ENCODE measurements at places on chromosomes 7 and 10.

GRCh38 chr7:117281562-117281961, 41.3 kb downstream of the WNT2 start:
- DNase-seq, result no peak

GRCh38 chr7:121744319-121744718, 128.6 kb upstream of the PTPRZ1 start:
- DNase-seq, result no peak

DNA sequence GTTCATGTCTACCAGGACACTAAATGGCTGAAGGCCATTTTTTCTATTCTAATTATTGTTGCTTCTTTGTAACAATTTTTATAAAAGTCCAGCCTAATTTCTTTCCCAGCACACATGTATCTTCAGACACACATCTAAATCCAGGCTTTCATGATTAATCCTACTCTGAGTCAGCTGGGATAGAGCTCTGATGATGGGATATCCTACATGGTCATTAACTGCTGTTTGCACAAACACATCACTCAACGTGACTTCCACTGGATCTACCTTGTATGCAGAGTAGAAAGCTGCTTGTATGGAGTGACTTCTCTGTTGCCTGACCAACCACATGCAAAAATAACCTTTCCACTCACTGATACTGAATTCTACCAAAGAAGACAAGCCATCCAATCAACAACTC, 260.9 kb downstream of the AHR start:
- no peak for DNase-seq

- peak; percentile 30 for DNase-seq
Measured at GRCh38 chr7:113698556-113699220, 220.1 kb downstream of the PPP1R3A start.

- DNase-seq, result no peak
Measured at GRCh38 chr7:6495597-6496262, 48.0 kb upstream of the DAGLB start.

GRCh38 chr7:47669178-47669891, 87.4 kb upstream of the TNS3 start:
- DNase-seq, result peak; percentile 92

DNA sequence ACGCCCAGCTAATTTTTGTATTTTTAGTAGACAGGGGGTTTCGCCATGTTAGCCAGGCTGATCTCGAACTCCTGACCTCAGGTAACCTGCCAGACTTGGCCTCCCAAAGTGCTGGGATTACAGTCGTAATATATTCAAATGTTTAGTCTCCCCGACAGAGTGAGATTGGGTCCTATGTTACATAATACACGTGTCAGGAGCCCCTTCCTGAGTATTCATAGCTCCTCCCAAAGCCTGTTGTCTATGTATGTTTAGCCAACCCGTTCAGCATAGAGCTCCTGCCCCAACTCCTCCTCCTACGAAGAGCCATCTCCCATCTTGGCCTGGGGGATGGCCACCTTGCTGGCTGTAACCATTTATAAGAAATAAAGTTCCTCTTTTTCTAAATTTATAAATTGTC, 2.7 kb upstream of the PPP2R2D start:
- DNase-seq, result no peak

GRCh38 chr7:80414331-80414730, 97.5 kb downstream of the GNAT3 start:
- DNase-seq, result no peak
